ENCODE measurements at places on chromosomes 6 and 20.

- DNase-seq = no peak
Observed at GRCh38 chr6:41684311-41685180, 46.3 kb downstream of the MDFI start.

GRCh38 chr20:45817376-45818194 lies 5.1 kb downstream of the UBE2C start:
- no peak for DNase-seq

DNA sequence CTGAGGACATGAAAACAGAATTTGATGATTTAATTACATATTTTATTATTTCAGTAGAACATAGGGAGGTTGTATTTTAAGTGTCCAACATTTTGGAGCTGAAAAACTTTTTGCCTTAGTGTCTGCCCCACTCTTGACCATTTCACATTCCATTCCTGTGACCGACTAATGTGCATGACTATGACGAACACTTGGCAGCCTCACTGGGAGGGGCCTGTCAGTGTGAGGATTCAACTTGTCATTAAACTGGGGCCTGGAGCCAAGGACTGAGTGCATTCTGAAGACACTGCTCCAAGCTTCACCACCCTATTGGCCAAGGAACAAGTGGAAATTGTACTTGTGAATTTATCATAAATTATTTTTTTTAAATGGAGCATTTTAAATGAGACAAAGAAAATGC lies 661.3 kb downstream of the BCKDHB start:
- no peak for DNase-seq

- peak; percentile 65 for DNase-seq
Observed at GRCh38 chr6:160520043-160520904, 143.8 kb downstream of the LPA start.

DNA sequence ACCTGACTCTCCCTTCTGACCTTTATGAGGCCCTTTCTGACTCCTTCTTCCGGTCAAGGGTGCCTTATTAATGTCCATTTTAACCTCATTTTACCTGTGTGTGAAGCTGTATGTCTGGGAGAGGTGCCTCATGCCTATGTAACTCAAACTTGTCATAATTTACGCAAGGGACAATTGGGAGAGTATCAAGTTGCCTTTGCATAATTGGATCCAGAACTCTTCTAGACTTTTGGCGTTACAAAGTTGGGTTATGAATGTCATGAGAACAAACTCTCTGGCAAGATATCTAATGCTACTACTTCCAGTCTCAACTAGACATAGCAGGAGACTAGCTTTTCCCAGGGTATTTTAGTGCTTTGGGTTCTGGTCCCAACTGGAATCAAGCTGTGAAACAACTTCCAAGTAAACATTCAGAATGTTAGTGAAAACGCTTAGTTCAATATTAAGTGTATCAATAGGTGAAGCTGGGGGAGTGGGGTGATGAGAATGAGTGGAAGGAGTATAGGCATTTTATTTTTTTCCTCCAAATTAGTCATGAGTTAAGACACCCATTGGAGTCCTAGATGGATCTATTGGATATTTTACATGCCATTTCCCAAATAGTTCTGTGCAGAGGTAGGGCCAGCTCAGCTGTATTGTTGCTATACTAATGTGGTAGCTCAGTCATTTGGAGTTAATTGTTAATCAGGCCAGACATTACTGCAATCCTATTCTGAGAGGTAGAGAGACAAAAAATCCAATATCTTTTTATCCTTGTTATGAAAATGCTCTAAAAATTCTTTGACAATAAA lies 159.9 kb downstream of the TFAP2B start:
- no peak for DNase-seq

DNA sequence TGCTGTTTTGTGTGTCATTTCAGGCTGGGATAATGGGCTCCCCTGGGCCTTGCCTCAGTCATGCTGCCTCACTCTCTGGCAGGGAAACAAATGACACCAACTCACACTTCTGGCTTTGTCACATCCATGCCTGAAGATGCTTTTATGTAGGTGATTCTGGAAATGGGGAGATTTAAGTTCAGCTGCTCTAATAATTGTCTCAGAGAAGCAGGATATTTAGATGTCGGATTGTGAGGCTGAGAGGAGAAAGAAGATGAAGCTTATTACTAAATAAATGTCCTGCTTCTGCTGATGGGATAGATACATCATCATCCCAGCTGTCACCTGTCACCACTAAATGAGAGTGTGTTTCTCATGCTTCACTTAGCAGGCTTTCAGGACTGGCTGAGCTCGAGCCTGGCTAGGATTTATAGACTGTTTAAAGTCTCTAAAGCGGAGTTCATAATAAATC lies 480.2 kb upstream of the SPTLC3 start:
- no peak for DNase-seq
